Stimulated activated CD4-positive, alpha-beta T cell treated with anti-CD3 and anti-CD28 coated beads, Interleukin-4, amount 100 ng/mL, for 4 hours (primary cell): ENCODE measurements at places on chromosomes 2 and 18.

DNA sequence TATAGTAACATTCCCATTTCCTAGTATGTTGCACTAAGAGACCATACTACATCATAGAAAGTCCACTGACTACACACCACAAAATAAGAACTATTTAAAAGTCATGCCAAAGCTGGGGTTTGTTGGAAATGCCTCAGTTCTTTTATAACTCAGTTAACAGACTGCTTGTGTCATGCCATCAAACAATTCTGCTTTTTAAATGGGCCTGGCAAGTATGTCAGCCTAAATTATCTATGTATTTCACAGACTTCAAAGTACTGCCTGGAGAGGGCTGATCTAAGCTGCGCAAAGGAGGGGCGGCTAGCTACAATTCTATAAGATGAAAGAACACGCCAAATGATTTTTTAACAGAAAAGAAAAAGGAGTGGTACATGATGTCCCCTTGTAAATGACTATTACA lies 49.6 kb downstream of the FARSB start:
- no peak for DNase-seq

- DNase-seq = no peak
Observed at GRCh38 chr18:46560671-46561045, 96.4 kb downstream of the LOXHD1 start.

DNA sequence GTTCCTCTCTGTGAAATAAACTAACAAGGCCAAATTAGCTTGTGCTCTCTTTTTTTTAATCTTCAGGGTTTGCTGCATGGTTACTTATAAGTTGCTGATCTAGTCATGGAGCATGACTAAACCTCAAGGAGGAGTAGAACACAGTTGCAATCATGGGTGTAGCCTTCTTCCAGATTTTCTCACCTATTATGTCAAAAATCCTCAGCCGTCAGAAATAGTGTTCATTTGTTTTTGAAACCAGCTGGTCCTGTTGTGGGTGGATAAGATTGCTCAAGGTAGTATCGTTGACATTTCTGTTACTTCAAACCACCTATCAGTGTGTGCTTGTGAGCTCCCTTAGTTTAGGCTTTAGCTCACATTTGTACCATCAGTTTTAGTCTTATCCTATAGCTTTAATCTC lies 11.2 kb downstream of the RELCH start:
- DNase-seq = no peak

- DNase-seq = no peak
Observed at GRCh38 chr2:28063492-28063962, 173.0 kb downstream of the BABAM2 start.

DNA sequence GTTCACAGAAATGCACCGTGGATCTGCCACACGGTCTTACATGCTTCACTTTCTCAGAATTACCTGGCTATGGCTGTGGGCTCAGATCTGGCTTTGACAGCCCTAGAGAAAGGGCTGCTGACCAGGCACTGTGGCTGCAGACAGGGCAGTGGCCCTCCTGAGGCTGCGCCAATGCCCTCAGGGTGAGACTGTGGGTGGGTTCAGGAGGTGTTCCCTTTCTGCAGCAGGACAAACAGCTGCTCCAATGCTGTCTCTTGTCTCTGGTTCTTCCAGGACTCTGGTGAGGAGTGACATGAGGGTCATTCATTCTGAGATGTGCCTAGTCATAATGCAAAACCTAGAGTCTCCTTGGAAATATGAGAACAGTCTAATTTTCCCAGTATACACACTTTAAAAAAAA lies 90.5 kb upstream of the SMIM21 start:
- no peak for DNase-seq

GRCh38 chr18:2672872-2673271 lies 17.3 kb downstream of the SMCHD1 start:
- no peak for DNase-seq

DNA sequence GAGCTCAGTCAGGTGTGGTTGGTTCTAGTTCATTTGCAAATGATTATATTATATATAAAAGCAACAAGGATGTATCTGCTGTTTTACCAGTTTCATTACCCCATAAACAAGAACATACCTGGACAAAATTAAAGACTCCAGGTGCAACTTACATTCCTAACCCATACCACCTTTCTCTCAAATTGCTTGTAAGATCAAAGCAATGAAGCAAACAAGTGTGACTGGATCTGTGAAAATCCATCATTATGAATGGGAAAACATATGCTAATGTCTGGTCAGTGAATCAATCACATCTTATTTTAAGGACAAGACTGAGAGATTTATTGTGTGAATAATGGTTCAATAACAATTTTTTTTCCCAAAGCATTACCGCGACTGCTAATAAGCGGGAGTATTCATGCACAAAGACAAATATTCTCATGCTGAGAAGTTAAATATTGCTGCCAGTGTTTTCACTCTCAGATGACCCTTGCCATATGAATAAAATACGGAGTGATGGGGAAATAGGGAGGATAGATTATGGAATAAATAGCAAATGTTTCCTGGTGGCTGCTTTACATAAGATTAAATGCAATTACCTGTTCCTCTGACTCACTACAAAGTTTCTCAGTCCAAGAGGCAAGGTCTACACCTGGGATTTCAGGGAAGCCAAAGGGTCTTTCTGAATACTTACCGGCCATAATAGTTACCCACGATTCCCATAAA lies 59.3 kb downstream of the WDR75 start:
- no peak for DNase-seq

DNA sequence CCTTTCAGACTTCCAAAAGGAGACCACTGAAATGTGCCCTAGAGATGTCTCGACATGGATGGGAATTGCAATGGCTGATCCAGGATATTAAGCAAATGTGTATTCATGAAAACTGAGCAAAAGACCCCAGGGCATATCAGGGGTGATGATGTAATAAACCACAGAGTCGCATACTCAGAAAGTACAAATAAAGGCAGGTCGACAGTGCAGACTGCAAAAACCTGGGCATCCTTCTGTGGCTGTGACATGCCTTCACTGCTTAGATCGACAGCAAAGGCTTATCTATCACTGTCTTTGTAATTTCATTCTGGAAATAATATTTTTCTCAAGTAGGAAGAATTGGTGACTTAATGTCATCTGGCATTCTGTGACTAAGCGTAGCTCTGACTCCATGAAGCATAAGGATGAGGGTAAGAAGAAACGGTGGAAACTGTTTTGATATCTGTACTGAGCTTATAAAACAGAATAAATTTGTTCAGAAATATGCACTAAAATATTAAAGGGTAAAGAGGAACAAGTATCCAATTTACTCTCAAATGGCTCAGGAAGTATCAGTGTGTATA lies 115.6 kb upstream of the NRP2 start:
- no peak for DNase-seq

- DNase-seq = no peak
Observed at GRCh38 chr18:7558769-7559168, 8.3 kb upstream of the PTPRM start.

GRCh38 chr2:119694845-119695521 lies 16.0 kb downstream of the TMEM177 start:
- no peak for DNase-seq

DNA sequence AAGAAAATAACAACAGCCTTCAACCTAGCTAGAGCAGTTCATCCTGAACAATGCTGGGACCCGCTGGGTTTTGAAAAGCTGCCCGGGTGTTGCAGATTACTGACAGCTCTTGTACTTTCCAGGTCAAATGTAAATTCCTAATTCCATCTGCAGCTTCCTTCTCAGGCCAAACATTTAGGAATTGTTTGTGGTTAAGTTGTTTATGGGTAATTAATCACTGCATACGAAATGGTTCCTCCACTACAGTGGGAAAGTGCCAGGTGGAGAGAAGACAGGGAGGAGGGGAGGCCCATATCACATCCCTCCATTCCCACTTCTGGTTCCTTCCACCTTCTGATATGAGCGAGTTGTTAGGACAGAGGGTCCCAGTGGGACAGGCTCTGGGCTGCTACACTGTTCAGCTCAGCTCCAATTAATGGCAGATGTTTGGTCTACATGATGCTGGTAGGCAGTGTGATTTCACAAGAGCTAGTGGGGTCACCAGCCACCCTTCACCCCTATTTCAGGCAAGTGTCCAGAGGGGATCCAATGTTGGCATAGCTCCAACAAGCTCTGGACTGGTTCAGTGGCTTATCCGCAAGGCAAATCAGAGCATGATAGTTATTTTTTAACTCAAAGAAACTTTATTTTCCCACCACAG lies 112.9 kb upstream of the ACAA2 start:
- DNase-seq = no peak

GRCh38 chr2:46001741-46002506 lies 295.3 kb upstream of the EPAS1 start:
- no peak for DNase-seq

DNA sequence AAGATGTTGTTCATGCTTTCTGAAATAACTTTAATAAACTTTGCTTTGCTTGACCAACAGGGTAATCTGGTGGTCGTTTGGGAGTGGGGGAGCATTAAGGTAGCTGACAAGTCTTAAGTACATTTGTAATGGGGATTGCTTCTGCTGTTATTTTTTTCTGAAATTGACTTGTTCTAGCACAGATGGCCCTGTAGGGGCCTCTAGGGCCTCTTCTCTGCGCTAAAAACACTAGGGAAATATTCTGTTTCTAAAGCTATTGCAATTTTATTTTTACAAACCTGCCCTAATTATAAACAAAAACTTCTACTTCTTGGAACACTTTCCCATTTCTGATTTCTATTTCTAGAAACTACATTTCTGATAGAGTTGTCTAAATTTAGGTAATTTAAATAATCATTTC lies 191.3 kb upstream of the KCNJ3 start:
- DNase-seq = no peak

GRCh38 chr2:67825476-67825875 lies 237.3 kb downstream of the C1D start:
- no peak for DNase-seq

GRCh38 chr18:45920367-45920766 lies 46.8 kb downstream of the EPG5 start:
- no peak for DNase-seq

DNA sequence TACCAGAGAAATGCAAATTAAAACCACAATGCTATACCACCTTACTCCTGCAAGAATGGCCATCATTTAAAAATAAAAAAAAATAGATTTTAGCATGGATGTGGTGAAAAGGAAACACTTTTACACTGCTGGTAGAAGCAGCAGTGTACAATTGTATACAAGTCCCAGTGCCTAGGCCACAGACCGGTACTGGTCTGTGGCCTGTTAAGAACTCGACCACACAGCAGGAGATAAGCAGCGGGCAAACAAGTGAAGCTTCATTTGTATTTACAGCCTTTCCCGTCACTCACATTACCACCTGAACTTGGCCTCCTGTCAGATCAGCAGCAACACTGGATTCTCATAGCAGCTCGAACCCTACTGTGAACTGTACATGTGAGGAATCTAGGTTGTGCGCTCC lies 60.7 kb upstream of the DSC1 start:
- no peak for DNase-seq

GRCh38 chr2:162175714-162176113 lies 23.7 kb upstream of the GCG start:
- no peak for DNase-seq

DNA sequence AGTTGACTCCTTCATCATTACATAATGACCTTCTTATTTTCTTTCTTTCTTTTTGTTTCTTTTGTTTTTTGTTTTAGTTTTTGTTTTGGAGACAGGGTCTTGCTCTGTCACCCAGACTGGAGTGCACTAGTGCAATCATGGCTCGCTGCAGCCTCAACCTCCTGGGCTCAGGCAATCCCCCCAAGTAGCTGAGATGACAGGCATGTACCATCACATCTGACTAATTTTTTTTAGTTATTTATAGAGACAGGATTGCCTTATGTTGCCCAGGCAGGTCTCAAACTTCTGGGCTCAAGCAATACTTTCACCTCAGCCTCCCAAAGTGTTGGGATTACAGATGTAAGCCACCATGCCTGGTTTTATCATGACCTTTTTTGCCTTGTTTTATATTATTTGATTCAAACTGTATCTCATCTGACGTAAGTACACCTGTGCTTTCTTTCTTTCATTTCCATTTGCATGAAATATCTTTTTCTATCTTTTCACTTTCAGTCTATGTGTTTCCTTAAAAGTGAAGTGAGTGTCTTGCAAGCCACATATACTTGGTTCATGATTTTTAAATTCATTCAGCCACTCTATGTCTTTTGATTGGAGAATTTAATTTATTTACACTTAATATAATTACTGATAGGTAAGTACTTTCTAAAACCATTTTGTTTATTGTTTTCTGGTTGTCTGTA lies 39.1 kb downstream of the SP100 start:
- no peak for DNase-seq

DNA sequence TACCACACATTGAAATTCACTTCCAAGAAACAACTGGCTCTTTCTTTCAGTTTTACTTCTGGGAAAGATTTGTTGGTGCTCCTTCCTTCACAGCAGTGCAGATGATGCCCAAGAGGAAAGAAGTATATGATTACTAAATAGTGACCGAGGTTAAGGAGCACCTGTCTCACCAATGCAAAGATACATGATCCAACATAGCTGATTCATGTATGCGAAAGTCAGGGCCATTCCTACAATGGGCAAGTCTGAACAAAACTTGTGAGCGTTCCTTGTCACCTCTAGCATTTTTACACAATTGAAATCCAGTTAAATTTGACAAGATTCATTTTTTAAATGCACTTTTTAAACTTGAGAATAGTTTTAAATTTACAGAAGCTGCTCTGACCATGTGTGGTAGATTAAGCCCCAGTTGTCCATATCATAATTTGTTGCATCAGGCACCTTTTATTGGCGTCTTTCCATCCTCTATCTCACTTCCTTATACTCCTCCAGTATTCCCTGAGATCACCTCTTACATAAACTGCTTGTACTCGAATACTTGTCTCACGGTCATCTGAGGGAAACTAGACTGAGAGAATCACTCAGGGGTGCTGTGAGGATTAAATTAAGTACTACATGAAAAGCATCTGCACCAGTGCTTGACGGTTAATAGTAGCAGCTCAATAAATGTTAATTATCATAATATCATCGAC lies 438.8 kb upstream of the CDH20 start:
- DNase-seq = no peak

DNA sequence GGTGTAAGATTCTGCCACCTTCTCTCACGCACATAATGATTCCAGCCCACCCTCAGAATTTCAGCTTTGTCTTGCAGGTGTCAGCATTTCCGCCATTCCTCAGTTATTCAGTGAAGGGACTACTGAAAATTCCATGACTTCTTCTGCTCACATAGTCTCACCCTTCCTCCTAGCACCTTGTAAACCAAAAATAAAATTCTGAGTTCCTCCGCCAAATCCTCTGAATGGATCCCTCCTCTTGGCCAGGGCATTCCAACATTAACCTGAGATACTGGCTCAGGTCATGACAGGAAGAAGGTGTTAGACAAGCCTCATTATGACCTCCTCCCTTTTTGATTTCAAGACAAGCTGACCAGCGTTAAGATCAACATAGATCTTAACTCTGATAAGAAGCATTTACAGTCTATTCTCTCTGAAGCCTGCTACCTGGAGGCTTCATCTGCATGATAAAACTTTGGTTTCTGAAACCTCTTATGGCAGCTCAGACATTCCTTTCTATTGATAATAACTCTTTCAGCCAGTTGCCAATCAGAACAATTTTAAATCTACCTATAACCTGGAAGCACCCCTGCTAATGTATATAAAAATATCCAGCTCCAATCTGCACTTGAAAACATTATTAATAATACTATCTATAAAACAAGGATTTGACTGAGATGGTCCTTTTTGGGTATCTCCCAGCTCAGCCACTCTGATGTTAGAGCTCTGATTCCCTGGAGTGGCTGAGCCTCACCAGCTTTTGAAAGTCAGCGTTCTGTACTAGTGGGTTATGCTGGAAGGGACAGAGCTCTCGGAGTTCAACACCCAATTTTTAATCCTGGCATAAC lies 136.4 kb upstream of the APCDD1 start:
- DNase-seq = no peak

- no peak for DNase-seq
Observed at GRCh38 chr2:161873707-161874106, 200.3 kb downstream of the DPP4 start.

GRCh38 chr2:127932199-127932876 lies 46.6 kb upstream of the AMMECR1L start:
- DNase-seq = no peak

GRCh38 chr2:238080518-238080917 lies 19.6 kb upstream of the ESPNL start:
- DNase-seq = no peak
